Dorsolateral prefrontal cortex (tissue), 122 donors: ENCODE measurements at places on chromosomes 2 and 18. TPM values are rescaled to one million over a fixed set of nuclear protein-coding genes. Genes with fewer than 3 reads are reported as not detected.

AGXT gene
- not detected for total RNA-seq

FBXO36 gene
- total RNA-seq = 8.3 TPM

RNF152 gene
- total RNA-seq = 22.0 TPM

SCYGR4 gene
- total RNA-seq = not detected

SMYD1 gene
- total RNA-seq = 0.92 TPM

REG1B gene
- total RNA-seq = not detected

TSPYL6 gene
- 0.33 TPM for total RNA-seq

INHBB gene
- 4.1 TPM for total RNA-seq

MYO5B gene
- total RNA-seq = 6.2 TPM

ALK gene
- 4.0 TPM for total RNA-seq

CTLA4 gene
- total RNA-seq = not detected

EHBP1 gene
- 83.5 TPM for total RNA-seq

MPPE1 gene
- 57.8 TPM for total RNA-seq

NXPH2 gene
- total RNA-seq = 3.4 TPM

RESP18 gene
- not detected for total RNA-seq

SPDYA gene
- total RNA-seq = 2.4 TPM

CYTIP gene
- 1.1 TPM for total RNA-seq

AQP12B gene
- total RNA-seq = not detected

TRIM43 gene
- total RNA-seq = not detected

SKA1 gene
- 0.25 TPM for total RNA-seq

NEMP2 gene
- 2.4 TPM for total RNA-seq

DLGAP1 gene
- total RNA-seq = 367 TPM

ITGB1BP1 gene
- total RNA-seq = 201 TPM

EFR3B gene
- total RNA-seq = 75.6 TPM

NR4A2 gene
- 12.0 TPM for total RNA-seq

NT5C1B gene
- total RNA-seq = not detected

TYMS gene
- total RNA-seq = 9.3 TPM

GRB14 gene
- total RNA-seq = 11.4 TPM

ARHGAP25 gene
- 6.9 TPM for total RNA-seq

MFSD2B gene
- not detected for total RNA-seq

UGT1A1 gene
- not detected for total RNA-seq

RNF103 gene
- 38.5 TPM for total RNA-seq

DCC gene
- total RNA-seq = 21.8 TPM

C2orf92 gene
- 24.9 TPM for total RNA-seq

REEP1 gene
- total RNA-seq = 52.3 TPM

CIDEA gene
- total RNA-seq = 6.5 TPM
